ENCODE measurements at places on chromosomes 2 and 18. TPM values are rescaled to one million over a fixed set of nuclear protein-coding genes. Genes with fewer than 3 reads are reported as not detected.

Gene CFLAR
- total RNA-seq, result 80.4 TPM

Gene ASB18
- total RNA-seq, result not detected

Gene FSIP2
- 0.26 TPM for total RNA-seq

Gene HOXD13
- total RNA-seq, result not detected

- no peaks in the 10 kb centered on the region for H3K36me3 ChIP-seq
- no peak overlapping the region for H3K27ac ChIP-seq
- H3K4me3 ChIP-seq, result no peak overlapping the region
- H3K4me1 ChIP-seq, result no peaks in the 10 kb centered on the region
Measured at GRCh38 chr18:51133580-51134160, 63.8 kb downstream of the MEX3C start.

DNA sequence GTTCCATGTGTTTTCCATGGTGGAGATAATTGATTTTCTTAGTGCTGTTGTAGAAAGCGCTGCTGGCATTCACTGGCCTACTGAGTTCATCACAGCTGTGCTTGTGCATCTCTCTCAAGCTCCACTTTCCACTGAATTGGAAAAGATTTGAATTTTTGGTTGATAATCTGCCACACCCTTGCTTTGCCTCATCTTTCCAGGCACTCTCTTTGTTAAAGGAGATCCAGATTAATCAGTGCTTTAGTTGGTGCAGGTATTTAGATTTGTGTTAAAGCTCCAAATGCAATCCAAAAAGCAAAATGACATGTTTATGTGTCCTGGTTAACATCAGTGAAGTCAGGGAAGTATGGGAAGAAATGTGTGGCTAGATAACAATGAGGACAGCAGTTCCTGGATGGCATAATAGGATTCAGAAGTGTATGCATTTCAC, 2.7 kb upstream of the COL3A1 start:
- no peak overlapping the region for H3K4me3 ChIP-seq
- no peak overlapping the region for H3K27ac ChIP-seq
- H3K4me1 ChIP-seq, result peaks cover 15% of the 10 kb centered on the region
- H3K36me3 ChIP-seq, result no peaks in the 10 kb centered on the region
- DNase-seq, result no peak

- DNase-seq, result no peak
- H3K27ac ChIP-seq, result no peak overlapping the region
- no peaks in the 10 kb centered on the region for H3K4me1 ChIP-seq
Measured at GRCh38 chr2:30753630-30754029, 53.6 kb downstream of the CAPN13 start.

DNA sequence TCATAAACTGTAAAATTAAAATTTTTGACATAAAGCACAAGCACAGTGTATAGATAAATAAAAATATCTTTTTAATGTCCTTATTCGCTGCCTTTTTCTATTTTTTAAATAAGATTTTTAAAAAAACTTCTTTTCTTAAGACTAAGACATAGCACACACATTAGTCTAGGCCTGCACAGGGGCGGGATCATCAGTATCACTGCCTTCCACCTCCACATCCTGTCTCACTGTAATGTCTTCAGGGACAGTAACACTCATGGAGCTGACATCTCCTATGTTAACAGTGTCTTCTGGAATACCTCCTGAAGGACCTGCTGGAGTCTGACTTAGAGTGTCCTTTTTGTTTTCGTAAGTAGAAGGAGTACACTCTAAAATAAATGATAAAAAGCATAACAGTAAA, 33.0 kb downstream of the VAPA start:
- H3K4me3 ChIP-seq, result no peak overlapping the region
- H3K4me1 ChIP-seq, result no peaks in the 10 kb centered on the region
- H3K36me3 ChIP-seq, result peaks cover 5% of the 10 kb centered on the region
- DNase-seq, result no peak

- no peaks in the 10 kb centered on the region for H3K27me3 ChIP-seq
- H3K27ac ChIP-seq, result no peak overlapping the region
- H3K4me3 ChIP-seq, result no peak overlapping the region
- H3K4me1 ChIP-seq, result peaks cover 4% of the 10 kb centered on the region
- H3K36me3 ChIP-seq, result no peaks in the 10 kb centered on the region
- DNase-seq, result no peak
Measured at GRCh38 chr18:69483574-69483973, 82.9 kb downstream of the DOK6 start.

DNA sequence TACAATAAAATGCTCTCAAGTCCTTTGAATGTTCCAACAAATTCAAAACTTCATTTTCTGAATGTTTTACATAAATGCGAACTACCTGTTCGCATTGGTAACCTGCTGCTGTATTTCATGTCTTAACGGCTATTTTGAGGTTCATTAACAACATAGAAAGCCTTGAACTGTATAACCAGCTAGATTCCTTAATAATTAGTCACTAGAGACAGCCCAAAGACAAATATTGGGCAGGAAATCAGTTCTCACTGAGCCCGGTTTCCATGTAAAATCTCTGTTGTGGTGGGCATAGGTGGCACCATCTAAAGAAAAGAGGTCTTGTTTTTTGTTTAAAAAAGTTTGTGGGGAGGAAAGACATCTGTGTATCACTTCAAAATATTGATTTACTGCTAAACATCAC, 29.2 kb downstream of the PDIA6 start:
- H3K4me1 ChIP-seq, result no peaks in the 10 kb centered on the region
- H3K36me3 ChIP-seq, result peaks cover 25% of the 10 kb centered on the region
- H3K4me3 ChIP-seq, result no peak overlapping the region
- DNase-seq, result no peak
- no peaks in the 10 kb centered on the region for H3K27me3 ChIP-seq
- H3K27ac ChIP-seq, result no peak overlapping the region

- no peak for DNase-seq
- H3K4me3 ChIP-seq, result no peak overlapping the region
- H3K27me3 ChIP-seq, result peaks cover 2% of the 10 kb centered on the region
Measured at GRCh38 chr2:10007921-10008808, 35.2 kb upstream of the KLF11 start.

DNA sequence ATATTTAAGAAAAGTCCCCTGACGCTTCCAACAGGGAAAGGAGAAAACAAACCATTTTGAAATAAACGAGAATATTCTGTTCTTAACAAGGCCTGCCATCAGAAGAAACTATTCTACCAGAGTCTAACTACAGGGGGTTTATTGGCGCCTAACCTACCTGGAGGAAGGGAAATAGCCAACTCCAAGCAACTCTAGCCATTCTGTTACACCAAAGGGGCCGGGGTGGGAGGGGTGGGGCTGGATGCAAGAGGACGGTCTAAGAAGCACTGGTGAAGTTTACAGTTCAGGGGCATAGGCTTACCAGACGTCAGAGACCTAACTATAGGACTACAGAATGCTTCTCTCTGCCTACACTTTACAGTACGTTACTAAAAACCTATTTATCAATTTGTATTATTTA, 60.5 kb upstream of the GALNT5 start:
- no peaks in the 10 kb centered on the region for H3K27me3 ChIP-seq
- peaks cover 2% of the 10 kb centered on the region for H3K4me1 ChIP-seq
- H3K27ac ChIP-seq, result no peak overlapping the region

DNA sequence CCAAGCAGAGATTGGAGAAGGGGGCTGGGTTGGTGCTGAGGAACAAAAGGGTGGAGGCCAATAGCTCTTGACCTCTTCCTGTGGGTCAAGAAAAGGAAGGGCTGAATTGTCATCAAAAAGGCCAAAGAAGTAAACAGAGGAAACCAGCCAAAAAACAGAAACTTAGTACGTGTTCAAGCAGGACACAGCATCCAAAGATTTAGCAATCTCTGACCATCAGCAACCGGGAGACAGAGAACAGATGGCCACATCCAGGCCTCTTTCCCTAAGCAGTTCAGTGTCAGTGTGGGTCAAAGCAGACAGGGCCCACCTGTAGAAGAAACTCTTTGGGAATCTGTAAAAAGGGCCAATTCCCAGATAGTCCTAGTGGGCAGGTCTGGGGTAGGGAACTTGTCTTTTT, 2.9 kb downstream of the DNPEP start:
- H3K4me3 ChIP-seq, result no peak overlapping the region
- no peak overlapping the region for H3K27ac ChIP-seq
- peaks cover 13% of the 10 kb centered on the region for H3K4me1 ChIP-seq
- H3K36me3 ChIP-seq, result peaks cover 33% of the 10 kb centered on the region
- no peaks in the 10 kb centered on the region for H3K27me3 ChIP-seq

- H3K27me3 ChIP-seq, result no peaks in the 10 kb centered on the region
- DNase-seq, result peak; percentile 70
- H3K4me1 ChIP-seq, result peaks cover 9% of the 10 kb centered on the region
- H3K27ac ChIP-seq, result peak overlapping the region; percentile 96
- no peaks in the 10 kb centered on the region for H3K36me3 ChIP-seq
Measured at GRCh38 chr2:27890924-27891672, 569 bp downstream of the BABAM2 start.

DNA sequence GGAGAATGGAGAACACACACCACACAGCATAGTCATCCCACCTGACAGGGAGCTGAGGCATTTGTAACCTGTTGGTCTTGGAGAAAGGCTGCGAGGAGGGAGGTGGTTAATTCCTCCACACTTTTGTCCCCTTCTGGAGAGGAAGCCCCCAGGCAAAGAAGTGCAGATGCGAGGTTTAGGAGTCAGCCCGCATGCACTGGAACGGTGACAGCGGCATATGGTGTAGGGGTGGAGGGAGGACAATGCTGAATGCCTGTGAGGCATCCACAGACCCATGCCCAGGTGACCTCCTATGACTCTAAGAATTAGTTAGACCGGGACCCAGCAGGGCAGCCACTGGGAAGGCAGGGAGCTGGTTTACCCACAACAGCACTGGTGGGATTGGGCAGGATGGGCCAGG, 12.2 kb downstream of the SPATA3 start:
- H3K36me3 ChIP-seq, result no peaks in the 10 kb centered on the region
- no peak overlapping the region for H3K4me3 ChIP-seq
- no peak overlapping the region for H3K27ac ChIP-seq
- H3K27me3 ChIP-seq, result peaks cover 6% of the 10 kb centered on the region

- H3K27ac ChIP-seq, result no peak overlapping the region
- H3K36me3 ChIP-seq, result no peaks in the 10 kb centered on the region
- no peak for DNase-seq
Measured at GRCh38 chr18:58091099-58091611, 47.1 kb downstream of the NEDD4L start.

- H3K4me3 ChIP-seq, result no peak overlapping the region
- H3K36me3 ChIP-seq, result no peaks in the 10 kb centered on the region
- no peak overlapping the region for H3K27ac ChIP-seq
- peaks cover 36% of the 10 kb centered on the region for H3K4me1 ChIP-seq
Measured at GRCh38 chr2:191301971-191302370, 56.8 kb downstream of the MYO1B start.

GRCh38 chr2:69428981-69429380, 8.3 kb downstream of the NFU1 start:
- H3K27me3 ChIP-seq, result no peaks in the 10 kb centered on the region
- no peak overlapping the region for H3K27ac ChIP-seq
- H3K4me1 ChIP-seq, result no peaks in the 10 kb centered on the region
- DNase-seq, result no peak
- H3K36me3 ChIP-seq, result no peaks in the 10 kb centered on the region
